Glutamatergic neuron (in vitro differentiated cells): ENCODE measurements at places on chromosomes 12 and 14. TPM values are rescaled to one million over a fixed set of nuclear protein-coding genes. Genes with fewer than 3 reads are reported as not detected.

- no peaks in the 10 kb centered on the region for H3K36me3 ChIP-seq
- H3K4me3 ChIP-seq: no peak overlapping the region
- no peak overlapping the region for H3K27ac ChIP-seq
- peaks cover 6% of the 10 kb centered on the region for H3K27me3 ChIP-seq
- DNase-seq: no peak
Observed at GRCh38 chr14:93025055-93025454, 90.7 kb downstream of the ITPK1 start.

DNA sequence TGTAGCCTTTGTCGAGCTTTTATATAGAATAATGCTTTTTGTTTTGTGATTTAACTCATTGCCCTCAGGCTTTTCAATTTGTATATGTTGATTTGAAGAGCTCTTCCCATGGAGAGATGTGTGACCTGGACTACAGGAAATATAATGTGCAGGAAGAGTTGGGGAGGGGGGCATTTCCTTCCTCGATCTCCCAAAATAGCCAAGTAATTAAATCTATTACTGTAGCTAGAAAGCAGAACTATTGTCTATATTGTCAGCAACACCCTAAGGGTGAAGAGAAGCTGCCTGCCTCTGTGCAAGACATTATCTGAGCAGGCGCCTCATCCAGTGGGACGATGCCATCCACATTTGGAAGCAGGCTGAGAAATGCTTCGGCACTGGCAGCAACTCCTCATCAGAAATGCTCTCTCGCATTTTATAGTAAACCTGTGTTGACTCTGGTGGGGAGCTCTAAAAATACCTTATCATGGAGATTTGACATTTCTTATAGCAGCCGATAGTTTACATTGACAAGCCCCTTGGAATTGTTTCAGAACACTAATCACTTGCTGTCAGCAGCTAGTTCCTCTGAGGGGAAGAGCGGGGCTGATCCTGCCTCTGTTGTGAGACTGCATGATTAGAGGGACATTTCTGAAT, 392.5 kb upstream of the RGS6 start:
- H3K4me3 ChIP-seq: no peak overlapping the region

- H3K27me3 ChIP-seq: peaks cover 5% of the 10 kb centered on the region
- no peak overlapping the region for H3K4me3 ChIP-seq
- no peaks in the 10 kb centered on the region for H3K36me3 ChIP-seq
Observed at GRCh38 chr12:89384050-89384758, 31.9 kb upstream of the DUSP6 start.

The HOTAIR gene
- total RNA-seq: not detected

The DCN gene
- not detected for total RNA-seq
